Foreskin fibroblast (primary cell): ENCODE measurements at places on chromosomes 7 and 10.

DNA sequence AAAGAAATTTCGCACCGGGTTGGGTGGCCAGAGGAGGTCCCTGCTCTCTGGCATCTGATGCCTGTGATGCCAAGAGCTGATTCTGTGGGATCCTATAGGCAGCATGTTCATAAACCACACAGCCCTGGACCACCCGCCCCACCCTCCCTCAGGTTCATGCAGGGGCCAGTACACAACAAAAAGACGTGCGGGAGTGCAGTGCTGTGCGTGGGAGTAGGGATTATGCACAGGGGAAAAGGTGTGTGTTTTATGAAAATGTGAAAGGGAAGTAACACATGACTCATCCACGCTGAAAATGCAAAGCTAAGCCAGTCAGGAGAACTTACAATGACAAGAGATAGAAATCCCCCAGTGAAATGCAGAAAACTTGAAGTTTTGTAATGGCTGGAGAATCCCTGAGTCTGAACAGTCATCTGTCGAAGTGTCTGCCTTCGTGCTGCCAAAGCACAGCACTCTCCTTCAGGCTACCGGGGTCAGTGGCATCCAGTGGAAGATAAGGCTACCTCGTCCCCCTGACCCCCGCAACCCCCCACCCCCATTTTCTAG is 1.1 kb downstream of the KIAA1217 start:
- DNase-seq, result peak; percentile 12

DNA sequence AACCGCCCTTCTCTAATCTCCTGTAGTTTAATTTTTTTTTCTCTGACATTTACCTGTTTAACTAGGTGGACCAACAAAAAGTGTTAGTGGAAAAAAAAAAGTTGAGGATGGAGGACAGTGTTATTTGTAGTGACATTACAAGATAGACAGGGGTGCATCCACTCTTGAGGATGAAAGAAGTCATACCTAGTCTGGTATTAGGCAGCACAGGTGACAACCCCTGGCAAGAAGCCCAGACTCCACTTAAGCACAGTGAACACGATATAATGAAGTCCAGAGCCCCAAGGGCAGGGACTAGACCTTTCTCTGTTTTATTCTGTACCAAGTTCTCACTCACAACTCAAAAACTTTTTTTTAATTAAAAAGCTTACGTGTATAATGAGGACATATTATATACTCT is 268.4 kb downstream of the GPR37 start:
- DNase-seq, result no peak

GRCh38 chr10:116395223-116395985 is 32.2 kb upstream of the PNLIPRP3 start:
- no peak for DNase-seq

DNA sequence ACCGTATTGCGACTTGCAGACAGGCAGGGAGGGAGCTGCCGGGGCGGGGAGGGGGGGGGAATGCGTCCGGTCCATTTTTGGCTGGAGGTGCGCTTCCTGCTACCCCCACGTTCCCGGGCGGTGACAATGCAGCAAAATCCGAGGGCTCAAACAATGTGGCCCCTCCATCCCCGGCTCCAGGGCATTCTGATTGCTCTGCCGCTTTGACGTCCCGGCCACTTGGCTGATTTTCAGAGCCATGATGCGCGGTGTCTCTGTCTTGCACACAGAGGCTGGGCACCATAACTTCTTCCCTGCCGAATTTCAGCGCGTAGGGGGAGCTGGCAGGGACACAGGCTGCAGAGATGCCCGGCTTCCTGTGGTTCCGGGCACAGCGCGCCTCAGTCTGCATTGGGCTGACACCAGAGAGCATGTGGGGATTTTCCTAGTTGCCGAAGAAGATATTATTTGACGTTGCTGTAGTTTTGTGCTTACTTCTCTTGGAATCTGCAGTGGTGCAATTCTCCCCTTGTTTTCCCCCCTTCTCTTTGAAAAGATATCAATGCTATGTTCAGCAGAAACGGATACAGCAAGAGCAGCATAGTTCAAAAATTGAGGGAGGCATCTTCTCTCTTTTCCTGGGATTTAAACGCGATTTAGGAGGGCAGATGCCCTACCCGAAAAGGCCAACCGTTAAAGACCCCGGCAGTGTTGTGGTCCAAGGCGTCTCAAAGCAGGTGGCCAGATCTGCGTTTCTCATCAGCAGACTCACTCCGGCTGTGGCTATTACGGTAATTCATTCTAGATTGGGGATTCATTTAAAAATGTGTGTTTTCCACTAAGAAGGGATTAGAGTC is 1.4 kb downstream of the HECW1 start:
- DNase-seq, result no peak

DNA sequence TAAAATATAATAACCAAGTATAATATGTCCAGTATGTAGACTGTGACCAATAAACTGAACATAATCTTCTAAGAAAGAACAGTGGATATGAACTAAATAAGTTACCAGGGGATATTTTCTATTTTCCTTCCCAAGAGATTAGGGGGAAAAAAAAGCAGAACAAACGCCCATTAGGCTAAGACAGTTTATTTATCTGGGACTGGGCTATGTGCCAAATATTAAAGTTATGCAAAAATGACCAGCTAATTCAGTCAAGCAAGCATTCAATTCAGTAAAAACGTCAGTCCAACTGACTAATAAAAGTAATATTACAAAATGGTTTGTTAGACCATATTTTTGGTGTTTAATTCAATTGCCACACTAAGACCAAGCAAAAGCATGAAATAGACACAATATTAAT is 122.2 kb downstream of the TSPAN12 start:
- no peak for DNase-seq

GRCh38 chr10:13708256-13708990 is 121.7 kb downstream of the PRPF18 start:
- DNase-seq, result no peak
